ENCODE measurements at places on chromosomes 1 and 21. TPM values are rescaled to one million over a fixed set of nuclear protein-coding genes. Genes with fewer than 3 reads are reported as not detected.

LHX4 gene
- not detected for total RNA-seq

GPR3 gene
- 1.0 TPM for total RNA-seq

ADGRL4 gene
- 7.0 TPM for total RNA-seq

PLA2G2F gene
- not detected for total RNA-seq

PIGR gene
- total RNA-seq, result not detected

KRTAP10-9 gene
- total RNA-seq, result not detected

G0S2 gene
- total RNA-seq, result 63.6 TPM

KIF17 gene
- total RNA-seq, result 1.8 TPM

APP gene
- total RNA-seq, result 179 TPM

PGLYRP3 gene
- not detected for total RNA-seq

RIPPLY3 gene
- not detected for total RNA-seq

ACOT11 gene
- total RNA-seq, result 0.59 TPM

LMX1A gene
- not detected for total RNA-seq

ARHGAP30 gene
- not detected for total RNA-seq

WNT9A gene
- total RNA-seq, result 0.30 TPM

WNT3A gene
- not detected for total RNA-seq

RERE gene
- total RNA-seq, result 14.6 TPM

GOLT1A gene
- total RNA-seq, result not detected

TPTE gene
- total RNA-seq, result not detected

LCE6A gene
- not detected for total RNA-seq

TRIM17 gene
- 0.45 TPM for total RNA-seq

LGALS8 gene
- total RNA-seq, result 31.2 TPM

GCSAML gene
- total RNA-seq, result not detected

CFHR1 gene
- 0.17 TPM for total RNA-seq

RPE65 gene
- not detected for total RNA-seq

IFNAR1 gene
- total RNA-seq, result 6.4 TPM

CNTN2 gene
- not detected for total RNA-seq

AADACL4 gene
- total RNA-seq, result not detected

GPR161 gene
- total RNA-seq, result 11.1 TPM

TSPEAR gene
- not detected for total RNA-seq

LCE1D gene
- total RNA-seq, result not detected

AMPD1 gene
- total RNA-seq, result not detected

RIMKLA gene
- total RNA-seq, result under 0.01 TPM

UMODL1 gene
- not detected for total RNA-seq

OBSCN gene
- total RNA-seq, result 2.1 TPM

ERI3 gene
- total RNA-seq, result 66.2 TPM

HES3 gene
- total RNA-seq, result not detected

TCP10L gene
- not detected for total RNA-seq

HORMAD1 gene
- total RNA-seq, result not detected

PTCH2 gene
- total RNA-seq, result under 0.01 TPM

APOBEC4 gene
- not detected for total RNA-seq

GREM2 gene
- total RNA-seq, result under 0.01 TPM

TMPRSS2 gene
- total RNA-seq, result not detected

TCHHL1 gene
- not detected for total RNA-seq

CELA3B gene
- not detected for total RNA-seq

KCNE2 gene
- not detected for total RNA-seq

LYPD8 gene
- total RNA-seq, result not detected

ADORA3 gene
- total RNA-seq, result not detected

ZNF648 gene
- not detected for total RNA-seq

CYP2J2 gene
- 0.50 TPM for total RNA-seq

TMEM82 gene
- not detected for total RNA-seq

KCNE1 gene
- 0.45 TPM for total RNA-seq

TMEM201 gene
- 9.2 TPM for total RNA-seq

OR2M3 gene
- total RNA-seq, result not detected

Measured in bronchus fibroblast of lung (primary cell).